Naive B cell (primary cell): ENCODE measurements at places on chromosomes 12 and 14.
A peak's percentile ranks its signal among the peaks of the same experiment; 100 is the strongest.

DNA sequence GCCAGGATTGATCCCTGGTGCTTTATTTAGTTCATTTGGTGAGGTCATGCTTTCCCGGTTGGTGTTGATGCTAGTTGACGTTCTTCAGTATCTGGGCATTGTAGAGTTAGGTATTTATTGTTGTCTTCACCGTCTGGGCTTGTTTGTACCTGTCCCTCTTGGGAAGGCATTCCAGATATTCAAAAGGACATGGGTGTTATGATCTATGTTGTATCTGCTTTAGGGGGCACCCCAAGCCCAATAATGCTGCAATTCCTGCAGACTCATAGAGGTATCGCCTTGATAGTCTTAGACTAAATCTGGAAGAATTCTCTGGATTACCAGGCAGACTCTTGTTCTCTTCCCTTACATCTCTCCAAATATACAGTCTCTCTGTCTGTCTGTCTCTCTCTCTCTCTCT, 42.1 kb downstream of the AK7 start:
- no peak for DNase-seq

- no peak for DNase-seq
These were observed 36.3 kb downstream of the PTGER2 start for GRCh38 chr14:52350445-52350844.

- no peak for DNase-seq
These were observed 102.5 kb downstream of the FGD4 start for GRCh38 chr12:32501835-32502333.

GRCh38 chr12:19130224-19131024, 891 bp downstream of the PLEKHA5 start:
- peak; percentile 7 for DNase-seq

DNA sequence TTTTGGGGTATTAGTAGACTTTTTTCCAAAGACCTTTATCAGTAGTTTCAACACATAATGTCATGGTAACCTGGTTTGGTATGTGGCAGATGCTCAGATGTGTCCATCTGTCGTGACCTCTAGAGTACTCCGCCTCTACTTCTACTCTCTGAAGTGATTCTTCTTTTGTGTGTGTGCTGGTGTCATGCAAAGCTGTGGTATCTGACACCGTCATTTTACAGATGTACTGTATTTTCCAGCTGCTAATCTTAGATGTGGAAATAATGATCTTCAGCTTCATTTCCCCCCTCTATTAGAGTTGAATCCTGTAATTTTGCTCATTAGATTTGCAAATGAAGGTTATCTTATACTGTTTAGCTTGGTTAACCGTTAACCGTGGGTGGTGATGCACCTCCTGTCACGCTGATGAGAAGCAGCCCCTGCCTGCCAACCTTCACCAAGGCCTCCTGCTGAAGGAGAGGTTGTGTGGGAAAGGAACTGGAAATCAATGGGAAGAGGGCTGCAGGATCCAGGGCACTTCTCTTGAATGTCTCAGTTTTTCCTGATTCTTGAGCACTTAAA, 222.4 kb upstream of the AMIGO2 start:
- no peak for DNase-seq

GRCh38 chr12:6632026-6632983, 3.5 kb downstream of the LPAR5 start:
- peak; percentile 79 for DNase-seq

DNA sequence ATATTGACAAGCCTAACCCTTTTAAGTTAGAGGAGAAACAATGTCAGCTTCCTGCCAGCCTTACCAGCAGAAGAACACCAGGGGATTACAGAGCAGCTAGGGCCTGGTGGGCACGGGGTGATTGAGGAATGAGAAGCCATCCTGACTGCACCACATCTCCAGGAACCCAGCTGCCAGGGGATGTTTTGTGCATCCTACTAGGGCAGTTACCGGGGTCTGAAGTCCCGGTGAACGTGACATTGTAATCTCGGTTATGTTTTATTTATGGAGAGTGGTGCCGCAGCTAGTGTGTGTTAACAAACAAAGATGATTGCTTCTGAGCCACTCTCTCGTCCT, 115.9 kb downstream of the BCL11B start:
- DNase-seq: no peak

GRCh38 chr12:46160101-46160980, 108.5 kb downstream of the SLC38A1 start:
- DNase-seq: no peak

DNA sequence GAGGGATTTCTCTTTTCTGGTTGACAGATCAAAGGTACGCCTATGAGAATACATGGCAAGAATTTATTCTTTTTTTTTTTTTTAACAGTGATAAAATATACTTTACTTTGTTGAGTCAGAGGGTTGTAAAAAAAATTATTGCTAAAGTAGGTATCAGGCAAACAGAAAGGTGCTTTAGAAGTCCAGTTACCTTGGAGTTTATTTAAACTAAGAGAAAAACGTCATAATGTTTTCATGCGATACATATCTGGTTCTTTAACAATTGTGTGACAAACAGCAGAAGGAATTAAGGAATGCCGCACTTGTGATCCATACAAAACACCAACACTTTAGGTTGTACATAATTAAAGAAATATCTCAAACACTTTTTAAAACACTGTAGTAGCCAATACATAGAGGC, 94.2 kb downstream of the BORCS5 start:
- no peak for DNase-seq

DNA sequence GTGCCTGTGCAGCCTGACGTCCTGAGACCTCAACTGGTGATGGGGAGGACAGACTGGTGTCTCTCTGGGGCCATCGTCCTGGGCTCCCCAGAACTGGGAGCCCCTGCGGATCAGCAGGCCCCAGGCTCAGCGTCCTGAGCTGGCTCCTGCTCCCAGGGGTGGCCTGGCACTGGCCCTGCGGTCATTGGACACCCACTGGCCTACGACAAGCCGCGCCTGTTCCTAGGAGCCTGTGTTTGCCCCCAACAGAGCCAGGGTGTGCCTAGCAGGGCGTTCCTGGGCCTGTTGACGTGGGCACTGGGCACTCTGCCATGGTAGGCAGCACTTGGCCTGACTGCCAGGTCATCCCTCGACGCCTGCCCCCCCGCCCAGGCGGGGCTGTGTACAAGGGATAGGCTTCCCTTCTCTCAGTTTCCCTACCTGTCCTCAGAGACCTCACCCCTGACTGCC, 8.4 kb downstream of the ADSS1 start:
- DNase-seq: no peak

GRCh38 chr14:39956372-39956771, 524.1 kb upstream of the FBXO33 start:
- no peak for DNase-seq

GRCh38 chr12:54352891-54353874, 11.1 kb downstream of the GPR84 start:
- no peak for DNase-seq

DNA sequence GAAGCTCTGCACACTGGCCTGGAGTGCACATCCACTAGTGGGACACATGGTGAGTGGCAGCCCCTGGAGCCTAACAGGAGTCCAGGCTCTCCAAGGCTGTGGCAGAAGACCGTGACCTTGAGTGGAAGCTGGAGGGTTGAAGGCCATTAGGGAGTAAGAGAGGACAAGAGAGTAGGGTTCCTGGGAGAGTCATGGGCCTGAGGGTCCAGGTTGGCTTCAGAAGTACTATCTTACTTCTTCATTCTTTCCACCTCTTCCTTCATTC, 406 bp downstream of the IL23A start:
- no peak for DNase-seq

- DNase-seq: no peak
These were observed 25.5 kb downstream of the ADIPOR2 start for GRCh38 chr12:1716215-1716862.

DNA sequence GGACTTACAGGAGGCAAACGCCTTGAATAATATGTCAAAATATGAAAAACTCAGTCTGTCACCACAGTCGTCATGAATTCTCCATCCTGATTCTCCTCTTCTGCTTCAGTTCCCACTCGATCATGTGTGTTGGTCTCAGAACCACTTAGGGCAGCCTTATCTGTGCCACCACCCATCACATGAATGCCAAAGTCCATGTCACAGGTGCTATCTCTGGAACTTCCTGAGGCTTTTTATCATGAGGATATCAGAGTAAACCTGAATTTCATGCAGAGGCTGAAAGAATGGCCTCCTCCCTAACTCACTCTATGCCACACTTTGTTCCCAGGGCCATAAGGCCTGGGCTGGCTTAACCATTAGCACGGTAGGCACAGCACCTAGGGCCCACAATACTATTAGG, 28.8 kb upstream of the MAP3K9 start:
- DNase-seq: no peak

DNA sequence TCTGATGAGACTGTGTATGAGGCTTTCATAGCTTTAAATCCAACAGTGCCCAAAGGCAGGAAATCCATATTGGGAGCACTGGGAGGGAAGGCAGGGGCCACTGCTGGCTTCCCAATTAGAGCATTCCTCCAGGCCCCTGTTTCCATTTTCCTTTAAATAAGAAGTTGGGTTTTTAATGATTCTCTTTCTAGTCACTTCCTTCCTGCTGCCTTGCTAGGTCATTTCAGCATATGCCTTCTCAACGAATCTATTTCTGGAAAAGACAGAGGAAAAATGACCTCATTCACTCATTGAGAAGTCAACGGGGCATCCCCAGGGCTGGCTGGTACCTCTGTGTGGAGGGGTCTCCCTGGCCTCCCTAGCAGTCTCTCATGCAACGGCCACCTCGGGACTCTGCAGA, 43.5 kb downstream of the IGF1 start:
- DNase-seq: no peak

GRCh38 chr12:92717202-92717601, 14.4 kb downstream of the PLEKHG7 start:
- no peak for DNase-seq

- no peak for DNase-seq
These were observed 111.6 kb downstream of the PLXNC1 start for GRCh38 chr12:94260017-94260416.

GRCh38 chr12:124686370-124687173, 119.2 kb upstream of the NCOR2 start:
- no peak for DNase-seq

DNA sequence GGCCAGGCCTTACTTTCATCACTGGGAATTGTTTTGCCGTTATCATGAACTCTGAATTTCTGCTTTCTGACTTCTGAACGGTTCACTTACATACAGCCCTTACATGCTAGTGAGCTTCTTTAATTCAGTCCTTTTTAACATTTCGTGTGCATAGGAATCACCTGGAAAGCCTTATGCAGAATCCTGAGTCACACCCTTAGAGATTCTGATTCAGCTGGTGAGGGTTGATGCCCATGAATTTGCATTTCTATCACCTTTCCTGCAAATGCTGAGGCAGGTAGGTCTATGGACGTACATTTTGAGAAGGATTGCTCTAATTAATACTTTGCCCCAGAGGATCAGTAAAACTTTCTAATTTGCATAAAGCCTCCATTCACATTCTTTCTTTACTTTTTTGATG, 44.0 kb downstream of the PPHLN1 start:
- DNase-seq: no peak

GRCh38 chr14:105385322-105385637, 13.1 kb upstream of the TEX22 start:
- DNase-seq: no peak

DNA sequence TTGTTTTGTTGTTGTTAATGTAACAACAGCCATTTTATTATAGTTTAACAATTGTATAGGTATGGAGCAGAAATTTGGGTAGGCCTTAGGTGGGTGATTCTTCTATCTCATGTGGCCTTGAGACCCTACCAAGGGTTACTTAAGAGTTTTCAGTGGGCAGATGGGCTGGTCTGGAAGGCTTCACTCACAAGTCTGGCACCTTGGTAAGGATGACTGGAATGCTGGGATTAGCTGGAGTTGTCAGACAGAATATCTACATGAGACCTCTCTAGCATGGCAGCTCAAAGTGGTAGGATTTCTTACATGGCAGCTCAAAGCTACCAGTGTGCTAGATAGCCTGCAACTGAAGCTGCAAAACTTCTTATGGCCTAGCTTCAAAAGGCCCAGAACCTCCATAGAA, 2.2 kb upstream of the MARS1 start:
- DNase-seq: no peak

DNA sequence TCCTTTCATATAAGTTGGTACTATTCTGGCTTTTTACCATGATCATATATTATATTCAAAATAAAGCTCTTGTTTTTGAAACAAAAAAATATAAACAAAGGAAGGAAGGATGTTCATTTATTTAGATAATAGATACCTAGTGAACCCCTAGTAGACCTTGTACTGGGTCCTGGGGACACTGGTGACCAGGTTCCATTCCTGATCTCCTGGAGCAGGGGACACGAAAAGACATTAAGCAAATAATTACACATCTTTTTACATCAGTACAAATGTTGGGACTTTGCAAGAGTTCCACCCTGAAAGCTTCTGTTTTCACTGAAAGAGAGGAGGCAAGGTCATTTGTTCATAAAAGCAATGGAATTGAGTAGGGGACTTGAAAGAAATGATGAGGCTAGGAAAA, 49.3 kb upstream of the SLC38A4 start:
- no peak for DNase-seq

DNA sequence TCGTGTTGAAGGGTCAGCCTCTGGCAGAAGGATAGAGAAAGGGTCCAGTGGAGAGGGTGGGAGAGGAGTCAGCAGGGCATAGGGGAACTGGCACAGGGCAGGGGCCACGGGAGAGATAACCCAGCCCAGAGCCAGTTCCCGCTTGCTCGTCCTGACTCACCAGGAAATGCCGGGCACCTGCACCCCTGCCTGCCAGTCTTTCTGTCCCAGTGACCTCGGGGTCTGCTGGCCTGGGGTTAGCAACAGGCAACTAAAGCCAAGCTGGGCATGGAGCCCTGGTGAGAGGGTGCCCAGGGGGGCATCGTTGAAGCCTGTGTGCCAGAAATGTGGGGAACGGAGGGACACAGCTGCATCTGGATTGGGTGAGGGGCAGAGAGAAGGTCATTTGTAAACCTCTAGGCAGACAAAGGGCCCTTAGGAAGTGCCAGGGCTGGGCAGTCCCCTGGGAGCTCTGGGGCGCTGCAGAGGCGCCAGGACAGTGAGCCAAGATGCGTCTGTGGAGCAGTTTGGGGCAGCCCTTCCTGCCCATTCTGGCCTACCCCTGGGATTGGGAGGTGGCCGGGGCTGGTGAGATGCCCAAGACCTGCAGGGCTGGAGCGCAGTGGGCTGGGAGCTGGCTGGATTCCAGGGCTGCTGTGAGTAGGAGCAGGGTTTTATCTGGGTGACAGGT, 5.5 kb downstream of the TNFAIP2 start:
- no peak for DNase-seq

GRCh38 chr14:94158239-94158883, 15.8 kb upstream of the PPP4R4 start:
- DNase-seq: no peak
